Stimulated activated CD8-positive, alpha-beta memory T cell treated with anti-CD3 and anti-CD28 coated beads, Interleukin-4, amount 100 ng/mL, for 4 hours (primary cell): ENCODE measurements at places on chromosomes 7 and 10.

DNA sequence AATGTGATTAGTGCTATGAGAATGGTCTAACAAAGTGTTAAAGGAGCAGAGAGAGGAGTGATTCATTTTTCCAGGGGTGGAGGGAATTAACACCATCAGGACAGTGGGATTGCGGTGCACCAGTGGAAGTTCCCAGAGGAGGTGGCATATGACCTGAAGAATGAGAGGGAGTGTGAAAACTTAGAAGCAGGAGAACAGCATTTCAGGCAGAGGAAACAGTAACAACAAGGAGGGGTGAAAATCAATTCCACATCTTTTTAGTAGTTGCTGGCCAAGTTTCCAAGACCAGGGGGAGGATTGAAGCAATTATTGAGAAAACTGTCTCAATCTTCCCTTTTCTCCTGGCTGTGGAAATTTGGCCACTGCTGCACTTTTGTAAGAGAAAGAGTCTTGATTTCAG lies 23.7 kb upstream of the CCDC172 start:
- no peak for DNase-seq

DNA sequence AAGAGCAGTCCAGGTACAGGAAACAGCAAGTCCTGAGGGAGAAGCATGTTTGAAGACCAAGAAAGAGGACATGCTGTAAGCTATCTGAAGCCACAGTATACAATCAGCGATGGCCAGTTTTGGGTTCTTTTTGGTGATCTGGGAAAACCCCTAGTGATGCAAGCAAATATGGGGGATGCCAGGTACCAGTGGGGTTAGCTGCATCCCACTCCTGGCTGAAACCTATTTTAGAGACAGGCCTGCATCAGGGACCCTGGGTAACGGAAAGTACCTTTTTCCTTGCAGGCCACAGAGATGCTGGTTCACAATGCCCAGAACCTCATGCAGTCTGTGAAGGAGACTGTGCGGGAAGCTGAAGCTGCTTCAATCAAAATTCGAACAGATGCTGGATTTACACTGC lies 32.9 kb downstream of the AP3M1 start:
- no peak for DNase-seq

DNA sequence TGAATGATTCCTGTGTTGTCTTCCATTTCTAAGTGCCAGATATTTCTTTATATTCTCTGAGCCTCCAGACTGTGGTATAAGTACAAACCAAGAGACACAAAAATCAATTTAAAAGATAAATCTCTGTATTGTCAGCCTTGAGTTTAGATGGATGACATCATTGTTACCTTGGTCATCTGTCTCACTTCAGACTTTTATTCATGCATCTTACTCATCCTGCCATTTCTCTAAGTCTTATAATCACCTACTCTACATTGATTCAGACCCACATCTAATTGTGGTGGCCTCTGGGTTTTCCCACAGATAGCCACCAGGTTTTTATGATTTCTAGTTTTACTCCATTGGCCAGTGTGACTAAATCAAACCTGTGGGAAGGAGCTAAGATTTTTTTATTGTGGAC lies 26.8 kb upstream of the HDAC9 start:
- DNase-seq, result no peak

DNA sequence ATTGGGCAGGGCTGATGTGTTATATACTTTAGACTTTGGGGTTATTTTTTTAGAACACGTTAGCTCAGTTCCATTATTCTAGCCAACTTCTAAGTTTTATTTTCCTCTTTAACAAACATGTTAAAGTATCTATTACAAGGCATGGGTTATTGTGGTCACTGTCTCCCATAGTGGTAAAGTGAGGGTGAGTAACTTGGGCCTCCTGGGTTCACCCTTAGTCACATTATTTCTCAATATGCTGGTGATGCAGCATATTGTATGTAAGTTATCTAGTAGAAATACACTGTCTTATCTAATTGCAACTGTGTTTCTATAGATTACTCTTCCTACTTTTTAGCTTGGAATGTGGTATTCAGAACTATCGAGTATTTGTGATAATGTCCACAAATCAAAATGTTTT lies 65.9 kb downstream of the BBS9 start:
- DNase-seq, result no peak

GRCh38 chr7:155289107-155289506 lies 8.6 kb upstream of the INSIG1 start:
- DNase-seq, result no peak

DNA sequence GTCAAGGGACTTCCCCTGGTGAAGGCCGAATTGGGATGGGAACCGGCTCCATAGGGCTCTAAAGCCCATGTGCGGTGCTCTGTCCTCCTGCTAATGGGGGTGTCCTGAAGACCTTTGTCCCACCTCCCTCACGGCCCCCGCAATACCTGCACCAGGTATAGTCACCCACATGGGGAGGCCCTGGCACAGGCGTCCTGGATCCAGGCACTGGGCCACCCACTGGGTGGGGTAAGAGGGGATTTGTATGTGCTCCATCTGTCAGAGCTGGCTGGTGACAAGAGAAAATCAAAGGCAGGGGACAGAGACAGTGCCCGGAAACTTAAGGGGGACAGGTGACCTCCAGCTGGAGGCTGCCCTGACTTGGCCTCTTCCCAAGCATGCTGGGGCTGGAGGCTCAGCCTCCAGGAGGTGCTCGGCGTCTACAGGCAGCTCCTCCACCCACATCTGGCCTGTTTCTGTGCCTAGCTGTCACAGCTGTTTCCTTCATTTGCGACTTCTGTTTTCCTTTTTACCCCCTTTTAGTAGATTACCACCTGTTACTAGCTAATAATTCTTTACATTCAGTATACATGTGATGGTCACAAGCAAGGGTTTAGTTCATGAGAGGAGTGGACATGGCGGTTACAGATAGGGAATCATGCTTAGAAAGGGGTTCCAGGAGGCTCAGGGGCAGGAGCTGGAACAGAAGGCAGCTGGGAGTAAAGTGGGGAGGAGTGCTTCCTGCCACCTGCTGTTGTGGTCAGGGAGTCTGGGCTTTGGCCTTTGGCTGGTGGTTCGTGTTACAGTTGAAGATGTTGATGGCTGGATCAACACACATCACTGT lies 2.3 kb upstream of the CUZD1 start:
- DNase-seq, result no peak

GRCh38 chr7:96558530-96558929 lies 151.1 kb downstream of the SEM1 start:
- DNase-seq, result no peak

DNA sequence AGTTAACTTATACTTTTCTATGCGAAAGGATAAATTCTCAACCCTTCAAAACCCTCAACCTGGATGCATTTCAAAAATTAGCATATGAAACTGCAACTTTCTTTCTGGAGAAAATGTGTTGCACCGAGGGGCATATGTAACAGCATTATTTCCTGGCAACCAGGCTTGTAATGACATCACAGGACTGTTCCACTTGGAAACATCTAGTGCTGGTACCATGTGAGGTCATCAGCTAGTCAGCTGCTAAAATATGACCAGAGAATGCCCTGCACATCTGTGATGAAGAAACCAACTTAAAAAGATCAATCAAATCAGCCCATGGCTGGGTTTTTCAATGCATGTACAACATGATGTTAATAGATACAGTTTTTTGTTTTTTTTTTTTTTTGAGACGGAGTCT lies 40.0 kb downstream of the FGFR2 start:
- no peak for DNase-seq

GRCh38 chr7:46191296-46191695 lies 270.2 kb upstream of the IGFBP3 start:
- no peak for DNase-seq

GRCh38 chr10:12508165-12508564 lies 158.8 kb downstream of the CAMK1D start:
- no peak for DNase-seq

DNA sequence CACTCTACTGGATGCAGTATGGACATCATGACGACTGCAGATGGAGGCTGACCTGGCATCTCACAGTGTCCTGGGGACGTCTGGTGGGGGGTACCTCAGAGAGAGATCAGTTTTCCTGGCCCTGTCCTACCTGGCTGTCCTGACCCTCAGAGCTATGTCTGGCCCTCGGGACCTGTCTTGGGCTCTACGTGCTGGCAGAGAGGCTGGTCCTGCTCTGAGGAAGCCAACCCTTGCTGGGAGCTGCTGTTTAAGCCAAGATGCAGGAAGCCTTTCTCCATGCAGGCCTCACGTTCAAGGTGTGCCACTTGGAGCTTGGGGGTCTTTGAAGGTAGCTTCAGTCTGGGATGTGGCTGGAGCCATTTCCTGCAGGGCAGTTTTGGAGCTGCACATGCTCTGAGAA lies 42.1 kb upstream of the CXCL12 start:
- no peak for DNase-seq

GRCh38 chr7:121187222-121187621 lies 141.6 kb upstream of the WNT16 start:
- no peak for DNase-seq

DNA sequence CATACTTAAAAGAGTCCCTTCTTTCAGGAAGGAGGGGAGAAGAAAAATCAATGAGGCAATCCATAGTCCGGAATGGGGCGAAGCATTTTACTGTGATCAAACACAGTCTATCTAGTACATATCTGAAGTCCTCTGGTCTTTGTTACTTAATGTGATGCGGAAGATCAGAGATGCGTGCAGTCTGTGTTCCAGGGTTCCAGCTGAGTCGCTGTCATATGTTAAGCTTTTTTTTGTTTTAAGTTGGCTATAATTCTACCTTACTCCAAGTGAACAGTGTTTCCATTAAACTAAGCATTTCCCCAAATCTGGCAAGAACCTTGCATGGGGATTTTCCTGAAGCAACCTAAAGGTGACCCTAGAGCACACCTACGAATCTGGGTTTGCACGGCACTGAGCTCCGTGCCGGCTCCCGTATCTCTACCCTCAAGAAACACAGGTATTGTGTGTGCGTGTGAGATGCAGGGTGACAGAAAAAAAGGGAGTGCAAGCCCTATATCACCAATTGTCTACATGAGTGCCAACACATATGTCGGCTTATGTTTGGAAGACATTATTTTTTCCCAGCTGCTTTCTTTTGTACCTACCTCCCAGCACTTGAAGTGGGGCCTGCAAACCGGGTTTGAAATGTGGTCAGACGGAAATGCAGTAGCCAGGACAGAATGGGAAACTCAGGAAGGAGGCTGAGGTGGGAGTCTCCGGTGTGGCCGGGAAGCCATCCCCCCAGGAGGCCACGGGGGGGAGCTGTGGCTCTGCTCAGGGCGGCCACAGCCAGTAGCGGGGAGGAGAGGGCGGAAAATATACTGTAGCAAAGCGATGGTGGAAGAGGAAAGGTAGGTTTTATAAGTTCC lies 435.8 kb upstream of the MGMT start:
- no peak for DNase-seq

GRCh38 chr7:29988424-29989256 lies 961 bp downstream of the SCRN1 start:
- DNase-seq, result no peak

- no peak for DNase-seq
Measured at GRCh38 chr7:97772045-97772901, 40.4 kb downstream of the TAC1 start.

DNA sequence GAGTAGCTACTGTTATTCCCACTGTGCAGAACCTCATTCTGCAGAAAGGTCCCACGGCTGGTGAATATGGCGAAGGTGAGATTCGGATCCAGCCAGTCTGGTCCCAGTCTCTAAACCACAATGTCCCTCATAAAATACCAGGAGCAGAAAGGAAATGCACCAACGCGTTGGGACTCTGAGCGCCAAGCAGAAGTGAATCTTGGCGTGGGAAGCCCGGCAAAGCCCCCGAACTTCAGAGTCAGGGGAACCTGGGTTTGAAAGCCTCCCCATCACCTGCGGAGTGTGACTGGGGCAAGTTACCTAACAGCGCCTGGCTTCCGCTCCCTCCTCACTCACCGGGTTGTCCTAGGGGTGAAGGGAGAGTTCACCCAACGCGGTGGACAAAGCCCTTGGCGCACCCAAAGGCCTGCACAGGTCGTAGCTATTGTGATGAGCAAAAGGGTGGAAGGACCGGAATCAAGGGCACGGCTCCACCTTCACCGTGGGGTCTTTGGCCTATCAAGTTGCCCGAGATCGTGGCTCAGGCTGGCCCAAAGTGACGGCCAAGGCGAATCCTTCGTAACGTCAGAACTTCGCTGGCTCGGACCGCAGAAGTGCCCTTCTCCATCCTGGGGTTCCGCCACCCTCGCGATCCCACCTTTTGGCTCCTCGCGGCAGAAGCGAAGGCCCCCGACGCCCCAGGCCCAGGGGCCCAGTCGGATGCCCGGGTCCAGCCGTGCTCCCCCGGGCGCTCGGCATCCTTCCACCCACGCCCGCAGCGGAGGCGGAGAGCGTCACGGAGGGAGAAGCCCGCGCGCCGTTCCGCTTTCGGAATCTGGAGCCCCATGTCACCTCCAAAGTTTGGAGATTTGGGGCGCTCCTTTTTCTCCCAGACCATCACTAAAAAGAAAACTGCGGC lies 811 bp downstream of the RGS10 start:
- peak; percentile 52 for DNase-seq

DNA sequence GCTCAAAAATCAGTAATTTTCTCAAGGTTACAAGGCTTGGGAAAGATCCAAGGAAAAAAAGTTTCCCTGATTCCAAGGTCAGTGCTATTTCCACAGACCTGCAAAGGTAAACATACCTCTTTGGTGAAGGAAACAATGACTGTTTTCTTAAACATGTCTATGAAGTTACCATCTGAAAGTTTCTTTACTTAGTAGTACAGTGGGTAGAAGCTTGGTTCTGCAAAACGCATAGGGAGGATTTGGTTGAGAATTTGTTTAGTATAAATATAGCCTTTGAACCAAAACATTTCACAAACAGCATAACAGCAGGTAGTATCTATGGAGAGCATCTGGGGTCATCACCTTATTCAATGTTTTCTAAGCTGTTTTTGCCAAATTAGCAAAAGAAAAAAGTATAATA lies 169.6 kb downstream of the CCSER2 start:
- DNase-seq, result no peak

- no peak for DNase-seq
Measured at GRCh38 chr10:49837051-49837478, 74.9 kb upstream of the OGDHL start.

GRCh38 chr7:26369593-26369992 lies 77.9 kb downstream of the SNX10 start:
- no peak for DNase-seq

DNA sequence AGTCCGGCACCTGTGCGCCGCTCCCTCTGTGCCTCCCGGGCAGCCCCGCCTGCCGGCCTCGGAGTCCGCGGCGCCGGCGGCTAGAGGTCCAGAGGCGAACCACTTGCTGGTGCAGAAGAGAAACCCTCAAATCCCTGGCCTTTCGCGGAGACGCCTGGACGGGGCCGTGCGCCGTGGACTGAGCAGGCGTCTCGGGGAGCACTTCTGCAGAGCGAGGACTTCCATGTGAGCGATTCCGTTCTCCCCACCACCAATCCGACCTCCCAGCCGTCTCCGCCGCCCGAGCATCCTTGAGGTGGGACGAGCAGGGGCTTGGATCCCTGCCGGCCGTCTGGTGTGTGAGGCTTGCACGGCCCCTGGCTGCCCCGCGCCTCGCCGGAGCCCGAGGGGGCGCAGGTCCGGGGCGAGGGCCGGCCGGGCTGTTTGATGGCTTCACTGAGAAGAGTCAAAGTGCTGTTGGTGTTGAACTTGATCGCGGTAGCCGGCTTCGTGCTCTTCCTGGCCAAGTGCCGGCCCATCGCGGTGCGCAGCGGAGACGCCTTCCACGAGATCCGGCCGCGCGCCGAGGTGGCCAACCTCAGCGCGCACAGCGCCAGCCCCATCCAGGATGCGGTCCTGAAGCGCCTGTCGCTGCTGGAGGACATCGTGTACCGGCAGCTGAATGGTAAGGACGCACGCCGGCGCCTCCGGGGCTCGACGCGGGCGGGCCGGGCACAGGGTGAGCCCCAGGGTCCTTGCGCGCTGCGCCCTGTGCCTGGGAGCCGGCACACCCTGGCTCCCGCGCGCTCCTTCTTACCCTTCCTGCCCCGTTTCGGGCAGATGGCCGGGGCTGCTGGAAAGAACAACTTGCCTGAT lies 660 bp downstream of the GALNT17 start:
- DNase-seq, result no peak
